ENCODE measurements at places on chromosomes 7 and 10.
A peak's percentile ranks its signal among the peaks of the same experiment; 100 is the strongest.

GRCh38 chr7:8719102-8719501, 285.7 kb downstream of the NXPH1 start:
- DNase-seq, result no peak

- no peak for DNase-seq
These were observed 33.2 kb downstream of the RAPGEF5 start for GRCh38 chr7:22323714-22324113.

DNA sequence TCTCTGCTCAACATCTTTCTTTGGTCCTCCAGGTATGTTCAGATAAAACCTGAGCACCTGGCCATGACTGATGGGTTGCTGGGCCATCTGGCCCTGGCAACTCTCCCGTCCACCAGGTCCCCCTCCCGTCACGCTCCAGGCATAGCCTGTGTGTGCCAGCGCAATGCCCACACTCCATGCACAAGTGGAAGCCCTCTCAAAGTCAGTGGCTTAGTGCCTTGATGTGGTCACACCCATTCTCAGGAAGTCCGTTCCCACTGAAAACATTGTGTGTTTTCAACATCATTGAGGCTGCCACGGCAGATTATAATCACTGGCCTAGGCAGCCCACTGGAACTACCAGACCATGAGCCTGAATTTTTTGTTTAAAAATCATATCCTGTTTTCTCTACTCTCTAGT, 170.6 kb upstream of the LANCL2 start:
- peak; percentile 0 for DNase-seq

GRCh38 chr7:2242541-2243429, 759 bp downstream of the NUDT1 start:
- DNase-seq, result peak; percentile 54

GRCh38 chr10:124446830-124447750, 2.7 kb downstream of the NKX1-2 start:
- DNase-seq, result no peak

GRCh38 chr7:25249772-25250171, 21.5 kb upstream of the NPVF start:
- no peak for DNase-seq

DNA sequence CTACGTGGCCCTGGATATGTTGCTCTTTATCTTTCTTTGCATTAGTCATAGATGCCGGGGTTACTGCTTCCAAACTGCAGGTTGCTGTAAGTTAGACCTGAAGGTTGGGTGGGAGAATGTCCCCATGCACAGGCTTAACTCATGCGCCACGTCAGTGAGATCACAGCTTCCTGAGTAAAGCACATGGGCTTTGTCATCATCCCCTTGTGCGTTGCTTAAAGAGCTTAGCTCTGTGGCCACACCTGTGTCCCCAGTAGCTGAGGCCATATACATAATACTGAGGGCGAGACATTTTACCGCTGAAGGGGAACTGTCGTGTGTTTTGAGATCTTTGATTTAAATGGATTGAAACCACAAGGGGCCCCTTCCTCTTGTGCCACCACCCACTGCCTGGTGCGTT, 45.8 kb upstream of the BTBD16 start:
- DNase-seq, result no peak

DNA sequence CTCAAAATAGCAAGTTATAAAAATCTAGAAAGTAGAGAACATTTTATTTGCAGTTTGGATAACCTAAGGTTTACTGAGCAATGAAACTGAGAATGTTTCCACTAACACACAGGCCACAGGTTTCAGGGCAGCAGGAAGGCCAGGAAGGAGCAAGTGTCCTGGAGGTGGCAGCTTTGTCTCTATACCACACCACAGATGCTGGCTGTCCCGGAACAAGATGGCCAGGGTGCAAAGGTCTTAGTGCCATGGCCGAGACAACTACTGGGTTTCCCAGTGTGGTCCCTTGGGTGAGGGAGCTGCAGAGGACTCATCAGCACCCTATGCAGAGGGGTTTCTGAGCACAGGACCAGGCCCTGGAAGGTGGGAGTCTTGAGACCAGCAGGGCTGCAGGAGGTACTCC, 92.0 kb downstream of the CTBP2 start:
- no peak for DNase-seq

DNA sequence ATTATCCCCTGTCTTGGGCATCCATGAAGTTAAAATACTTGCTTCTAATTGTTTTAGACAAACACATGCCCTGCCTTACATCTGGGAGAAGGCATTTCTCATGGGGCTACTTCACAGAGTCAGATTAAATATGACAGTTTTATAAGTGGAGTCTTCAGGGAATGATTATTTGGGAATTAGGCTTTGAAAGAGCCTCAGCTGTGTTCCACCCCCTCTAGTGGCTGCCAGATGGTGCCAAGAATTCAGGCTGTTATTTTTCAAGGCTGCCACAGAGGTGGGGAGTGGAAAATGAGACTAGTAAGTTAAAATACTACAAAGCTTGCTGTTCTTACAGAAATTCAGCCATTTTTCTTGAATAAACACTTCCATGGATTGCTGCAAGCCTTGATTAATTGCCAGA, 45.8 kb upstream of the DNAH11 start:
- DNase-seq, result no peak

DNA sequence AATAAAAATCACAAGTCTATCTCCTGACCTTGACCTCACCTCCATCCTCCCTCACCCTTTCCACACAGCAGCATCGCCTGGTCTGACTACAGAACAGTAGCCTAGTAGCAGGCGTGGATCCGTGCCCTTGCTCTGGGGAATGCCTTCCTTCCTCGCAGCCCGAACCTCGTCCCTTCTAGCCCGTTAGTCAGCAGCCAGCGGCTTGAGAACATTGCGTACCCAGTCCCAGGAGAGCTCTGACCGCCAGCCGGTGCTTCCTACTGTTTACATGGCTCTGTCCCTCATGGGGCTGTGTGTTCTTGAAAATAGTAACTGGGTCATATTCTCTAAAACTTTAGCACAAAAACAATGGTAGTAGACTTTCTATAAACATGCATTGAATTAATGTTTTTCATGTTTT, 682.7 kb upstream of the IGFBP3 start:
- DNase-seq, result no peak

- DNase-seq, result no peak
These were observed 277.7 kb downstream of the ZEB1 start for GRCh38 chr10:31596765-31597164.

- no peak for DNase-seq
These were observed 33.3 kb downstream of the UNC5B start for GRCh38 chr10:71245420-71246325.

GRCh38 chr10:128035557-128035973, 90.7 kb downstream of the MKI67 start:
- DNase-seq, result peak; percentile 86

DNA sequence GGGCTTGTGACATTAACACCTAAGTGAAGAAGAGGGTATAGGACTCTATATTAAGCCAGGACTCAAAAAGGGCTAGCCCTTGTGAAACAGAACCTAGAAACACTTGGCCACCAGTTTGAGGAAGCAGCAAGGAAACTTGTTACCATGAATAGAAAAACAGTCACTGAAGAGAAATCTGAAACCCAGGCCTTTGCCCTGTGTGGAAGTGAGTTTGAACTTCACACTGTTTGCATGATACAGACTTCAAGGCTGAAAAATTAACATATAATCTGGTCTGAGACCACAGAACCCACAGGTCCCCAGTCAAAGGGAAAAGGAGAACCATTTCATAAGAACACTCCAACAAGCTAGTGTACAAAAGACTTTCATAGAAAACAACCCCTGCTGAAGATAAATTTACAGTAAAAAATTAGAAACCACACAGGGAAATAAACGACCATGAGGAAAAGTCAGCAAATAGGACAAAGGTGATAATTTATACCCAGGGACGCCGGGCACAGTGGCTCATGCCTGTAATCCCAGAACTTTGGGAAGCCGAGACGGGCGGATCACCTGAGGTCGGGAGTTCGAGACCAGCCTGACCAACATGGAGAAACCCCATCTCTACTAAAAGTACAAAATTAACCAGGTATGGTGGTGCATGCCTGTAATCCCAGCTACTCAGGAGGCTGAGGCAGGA, 76.1 kb downstream of the SKIDA1 start:
- DNase-seq, result no peak

- DNase-seq, result no peak
These were observed 99.4 kb downstream of the BTRC start for GRCh38 chr10:101453318-101453717.

DNA sequence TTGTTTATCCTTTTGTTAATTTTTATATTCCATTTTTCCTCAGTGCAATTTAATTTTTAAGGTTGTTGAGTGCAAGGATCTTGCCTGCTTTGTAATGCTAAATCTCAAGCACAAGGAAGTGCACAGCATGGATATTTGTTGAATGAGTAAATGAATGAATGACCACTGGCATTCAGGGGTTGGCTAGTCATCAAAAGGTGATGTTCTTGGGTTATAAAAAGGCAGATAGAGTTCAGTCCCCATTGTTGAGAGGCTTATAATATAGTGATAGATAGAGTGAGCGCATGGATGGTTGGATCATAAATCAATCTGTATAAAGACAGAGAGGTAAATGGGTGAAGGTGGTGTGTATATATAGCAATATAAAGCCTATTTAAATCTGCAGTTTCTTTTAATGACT, 193.2 kb upstream of the KLF6 start:
- no peak for DNase-seq

DNA sequence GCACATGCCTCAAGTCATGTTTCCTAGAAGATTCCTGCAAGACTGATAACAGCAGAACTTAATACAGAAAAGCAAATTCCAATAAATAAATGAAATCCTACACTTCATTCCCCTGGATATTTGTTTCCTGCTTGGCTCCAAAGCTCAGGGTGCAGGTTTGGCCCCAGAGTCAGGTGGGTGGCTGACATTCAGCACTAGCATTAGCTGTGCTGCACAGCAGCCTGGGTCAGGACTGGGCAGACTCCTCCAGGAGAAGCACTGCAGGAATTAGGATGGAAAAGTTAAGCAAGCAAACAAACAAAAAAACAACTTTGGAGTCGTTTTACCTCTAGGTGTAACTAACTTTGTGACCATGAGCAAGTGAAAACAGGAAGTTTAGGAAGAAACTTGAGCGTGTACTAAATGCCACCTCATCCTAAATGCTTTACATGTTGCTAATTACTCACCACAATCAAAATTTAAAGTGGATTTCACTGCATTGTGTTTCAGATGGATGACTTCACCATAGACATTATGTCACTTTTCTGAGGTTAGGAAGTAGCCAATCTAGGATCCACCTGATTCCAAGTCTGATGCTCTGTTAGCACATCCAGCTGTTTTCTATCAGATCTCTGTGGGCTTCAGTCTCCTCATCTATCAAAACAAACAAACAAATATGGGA, 239.4 kb downstream of the C7orf25 start:
- DNase-seq, result no peak

GRCh38 chr7:44531421-44532380, 9.4 kb downstream of the NPC1L1 start:
- DNase-seq, result no peak

DNA sequence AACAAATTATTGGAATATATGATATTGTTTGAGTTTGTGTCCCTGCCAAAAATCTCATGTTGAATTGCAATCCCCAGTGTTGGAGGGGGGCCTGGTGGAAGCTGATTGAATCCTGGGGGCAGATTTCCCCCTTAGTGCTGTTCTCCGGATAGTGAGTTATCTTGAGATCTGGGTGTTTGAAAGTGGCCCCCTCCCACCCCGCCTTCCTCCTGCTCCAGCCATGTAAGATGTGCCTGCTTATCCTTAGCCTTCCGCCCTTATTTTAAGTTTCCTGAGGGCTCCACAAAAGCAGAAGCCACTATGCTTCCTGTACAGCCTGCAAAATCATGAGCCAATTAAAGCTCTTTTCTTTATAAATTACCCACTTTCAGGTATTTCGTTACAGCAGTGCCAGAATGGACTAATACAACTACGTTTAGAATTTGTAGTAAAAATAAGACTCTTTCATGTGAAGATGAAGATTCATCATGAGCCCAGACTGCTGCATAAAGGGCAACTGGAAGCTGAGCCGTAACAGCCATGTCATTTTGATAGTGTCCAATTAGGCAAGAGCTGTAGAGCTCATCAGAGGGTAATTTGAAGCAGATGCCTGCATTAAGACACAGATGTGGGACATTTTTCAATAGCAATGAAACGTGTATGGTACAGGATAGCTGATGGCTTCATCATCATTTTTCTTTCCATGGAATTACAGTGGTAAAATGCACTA, 1007.2 kb downstream of the REEP3 start:
- no peak for DNase-seq

DNA sequence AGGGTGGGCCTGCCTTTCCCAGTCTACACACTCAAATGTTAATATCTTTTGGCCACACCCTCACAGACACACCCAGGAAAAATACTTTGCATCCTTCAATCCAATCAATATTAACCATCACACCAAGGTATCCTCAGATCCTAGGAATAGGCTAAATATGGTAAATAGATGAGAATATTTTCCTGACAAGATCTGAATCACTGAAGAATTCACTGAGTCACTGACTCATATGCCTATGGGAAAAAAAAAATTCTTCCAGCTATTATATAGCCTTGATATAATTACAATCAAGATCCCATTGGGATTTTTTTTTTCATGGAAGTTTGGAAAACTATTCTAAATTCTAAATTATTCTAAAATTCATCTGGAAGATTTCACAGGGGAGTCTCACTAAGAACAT, 65.8 kb downstream of the INHBA start:
- DNase-seq, result no peak

DNA sequence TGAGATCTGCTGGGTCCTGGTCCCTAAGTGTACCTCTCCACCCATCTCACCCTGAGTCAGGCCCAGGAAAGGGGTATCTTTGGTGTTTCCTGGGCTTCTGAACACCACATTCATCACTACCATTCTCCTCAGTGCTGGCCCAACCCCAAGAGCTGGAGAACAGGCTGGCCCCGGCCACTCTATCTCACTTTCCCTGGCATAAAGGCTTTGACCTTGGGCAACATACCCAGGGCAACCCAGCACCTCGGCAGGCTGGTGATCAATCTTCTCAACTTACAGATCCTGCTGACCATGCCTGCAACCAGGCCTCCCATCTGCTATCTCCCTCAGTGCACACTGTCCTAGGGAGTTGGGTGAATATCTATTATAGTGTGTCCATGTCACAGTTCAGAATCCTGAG, 2.1 kb downstream of the VSIR start:
- DNase-seq, result no peak

GRCh38 chr10:58587676-58588075, 75.0 kb downstream of the BICC1 start:
- no peak for DNase-seq

DNA sequence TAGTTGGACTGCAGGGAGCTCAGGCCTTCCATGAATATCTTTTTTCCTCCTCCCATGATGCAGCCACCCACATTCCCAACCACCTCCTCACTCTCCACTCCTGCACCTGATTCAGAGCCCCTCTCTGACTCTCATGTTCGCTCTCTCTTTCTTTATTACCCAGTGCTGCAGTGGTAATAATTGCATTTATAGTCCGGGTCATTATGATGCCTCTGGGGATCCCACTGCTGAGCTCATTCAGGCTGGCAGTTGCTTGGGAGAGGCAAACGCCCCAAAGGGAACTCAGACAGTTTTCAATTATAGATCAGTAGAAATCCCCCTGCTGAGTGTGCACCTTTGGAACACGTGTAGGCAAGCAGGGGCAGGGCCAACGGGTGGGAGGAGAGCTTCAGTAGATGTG, 953.0 kb downstream of the GRID1 start:
- DNase-seq, result no peak
